Heart right ventricle (tissue), 16 donors: ENCODE measurements at places on chromosomes 6 and 20. TPM values are rescaled to one million over a fixed set of nuclear protein-coding genes. Genes with fewer than 3 reads are reported as not detected.

The LKAAEAR1 gene
- polyA plus RNA-seq, result not detected

The PMEPA1 gene
- 81.8 TPM for polyA plus RNA-seq

The HTR1E gene
- not detected for polyA plus RNA-seq

The SPEF1 gene
- 0.07 TPM for polyA plus RNA-seq

The SLC17A2 gene
- not detected for polyA plus RNA-seq

The SLC2A10 gene
- 1.9 TPM for polyA plus RNA-seq
